ENCODE measurements at places on chromosomes 4 and X.

- peak; percentile 44 for DNase-seq
Measured at GRCh38 chrX:153649178-153649914, 2.3 kb downstream of the DUSP9 start.

- DNase-seq: peak; percentile 2
Measured at GRCh38 chrX:50988649-50989048, 78.1 kb downstream of the BMP15 start.

- no peak for DNase-seq
Measured at GRCh38 chrX:72498782-72499181, 73.9 kb downstream of the HDAC8 start.

GRCh38 chr4:132910229-132910748 lies 238.8 kb upstream of the PCDH10 start:
- DNase-seq: no peak

- no peak for DNase-seq
Measured at GRCh38 chr4:801436-802124, 24.3 kb downstream of the CPLX1 start.

GRCh38 chrX:105894721-105895120 lies 72.4 kb downstream of the NRK start:
- DNase-seq: no peak

- no peak for DNase-seq
Measured at GRCh38 chr4:6426571-6427438, 45.6 kb downstream of the PPP2R2C start.

GRCh38 chr4:26884026-26884425 lies 23.4 kb downstream of the STIM2 start:
- no peak for DNase-seq

- peak; percentile 40 for DNase-seq
Measured at GRCh38 chr4:147590249-147590920, 26.8 kb upstream of the TMEM184C start.

DNA sequence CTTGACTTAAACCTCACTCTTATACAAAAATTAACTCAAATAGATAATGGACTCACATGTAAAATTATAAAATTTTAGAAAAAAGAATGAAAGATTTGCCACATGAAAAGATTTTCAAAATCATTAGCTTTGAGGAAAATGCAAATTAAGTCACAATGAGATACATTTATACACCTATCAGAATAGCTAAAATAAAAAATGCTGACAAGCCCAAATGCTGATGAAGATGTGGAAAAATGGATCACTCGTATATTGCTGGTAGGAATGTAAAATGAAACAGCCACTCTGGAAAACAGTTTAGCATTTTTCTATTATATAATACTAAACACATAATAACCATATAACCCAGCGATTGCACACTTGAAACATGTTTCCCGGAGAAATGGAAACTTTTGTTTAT lies 316.2 kb downstream of the ANKRD50 start:
- DNase-seq: no peak

GRCh38 chr4:87025023-87025613 lies 90.3 kb downstream of the AFF1 start:
- no peak for DNase-seq

GRCh38 chrX:49079489-49080428 lies at the start of gene WDR45:
Gene WDR45 (minus strand): TSS chrX:49079887. CDS start chrX:49078095, 1,792 bp downstream.
- peak; percentile 80 for DNase-seq

GRCh38 chr4:61094854-61095598 lies 105.1 kb upstream of the ADGRL3 start:
- DNase-seq: no peak

- no peak for DNase-seq
Measured at GRCh38 chrX:118736394-118737010, 9.1 kb downstream of the IL13RA1 start.

DNA sequence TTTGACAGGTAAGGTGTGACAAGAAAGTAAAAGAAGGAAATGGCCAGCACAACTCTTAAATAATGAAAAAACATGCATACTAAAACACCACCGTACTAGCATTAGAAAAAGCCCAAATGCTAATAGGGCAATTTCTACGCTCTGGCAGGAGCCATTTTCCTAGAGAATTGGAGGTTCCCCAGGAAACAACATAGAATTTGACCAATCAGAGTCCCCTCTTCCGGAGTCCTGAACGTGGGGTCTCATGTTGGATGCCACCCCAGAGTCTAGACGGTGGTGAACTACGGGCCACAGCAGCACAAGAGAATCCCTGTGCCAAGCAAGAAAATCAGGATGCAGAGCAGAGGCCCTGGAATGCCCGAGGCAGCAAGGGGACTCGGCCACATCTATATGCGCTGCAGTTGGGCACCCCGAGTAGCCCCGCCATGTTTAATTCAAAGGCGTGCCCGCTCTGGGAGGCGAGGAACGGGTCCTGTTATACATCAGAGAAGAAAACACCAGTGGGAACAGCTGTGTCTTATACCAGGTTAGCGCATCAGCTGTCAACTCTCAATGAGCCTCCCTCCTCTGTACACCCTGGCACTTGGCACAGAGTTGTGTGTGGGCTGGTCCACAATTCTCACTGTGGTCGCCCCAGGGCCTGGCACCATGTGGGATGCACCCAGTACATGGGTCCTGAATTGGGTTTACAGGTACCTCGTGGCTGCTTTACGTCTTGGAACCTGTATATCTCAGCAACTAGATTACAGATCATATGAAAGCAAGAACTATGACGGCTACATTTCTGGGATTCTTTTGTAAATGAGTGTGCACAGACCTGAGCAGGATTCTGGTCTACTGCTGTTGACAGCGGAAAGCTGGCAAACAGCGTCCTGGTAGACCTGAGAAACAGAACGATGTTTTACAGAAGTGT lies 52.1 kb downstream of the SEL1L3 start:
- no peak for DNase-seq

DNA sequence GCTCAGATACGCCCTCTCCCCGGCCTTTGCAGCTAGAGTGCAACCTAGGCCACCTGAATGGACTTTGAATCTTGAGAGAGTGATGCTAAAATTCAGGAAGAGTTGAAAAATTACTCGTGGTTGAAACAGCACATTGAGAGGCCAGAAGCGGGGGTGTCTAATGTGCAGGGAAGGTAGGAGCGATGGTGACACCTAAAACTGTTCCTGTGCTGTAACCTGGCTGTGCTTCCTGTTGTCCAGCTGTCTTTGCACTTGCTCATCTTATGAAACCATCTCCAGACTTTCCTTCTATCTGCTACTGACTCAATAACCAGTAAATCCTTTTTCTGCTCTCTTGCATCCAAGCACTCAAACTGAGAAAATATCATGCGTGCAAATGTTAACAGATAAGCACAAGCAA lies 106.4 kb upstream of the RPS6KA3 start:
- no peak for DNase-seq

- no peak for DNase-seq
Measured at GRCh38 chrX:9482408-9482807, 17.6 kb downstream of the TBL1X start.
